ENCODE measurements at places on chromosomes 7 and 10. TPM values are rescaled to one million over a fixed set of nuclear protein-coding genes. Genes with fewer than 3 reads are reported as not detected.
A peak's percentile ranks its signal among the peaks of the same experiment; 100 is the strongest.

- H3K27ac ChIP-seq, result no peak overlapping the region
- H3K4me1 ChIP-seq, result no peaks in the 10 kb centered on the region
- H3K4me3 ChIP-seq, result no peak overlapping the region
- no peak for DNase-seq
- no peaks in the 10 kb centered on the region for H3K27me3 ChIP-seq
These were observed 633.8 kb upstream of the IGFBP3 start for GRCh38 chr7:46554688-46555422.

Gene SPDYE11
- not detected for total RNA-seq

- H3K27ac ChIP-seq, result no peak overlapping the region
- DNase-seq, result no peak
- no peak overlapping the region for H3K4me3 ChIP-seq
- no peaks in the 10 kb centered on the region for H3K4me1 ChIP-seq
- no peaks in the 10 kb centered on the region for H3K36me3 ChIP-seq
These were observed 93.5 kb downstream of the ZNF783 start for GRCh38 chr7:149355390-149356048.

- H3K27ac ChIP-seq, result no peak overlapping the region
- H3K36me3 ChIP-seq, result no peaks in the 10 kb centered on the region
- H3K4me3 ChIP-seq, result no peak overlapping the region
These were observed 26.9 kb downstream of the ASAH2 start for GRCh38 chr10:50224330-50224952.

GRCh38 chr7:86600506-86601290, 43.0 kb upstream of the GRM3 start:
- H3K27me3 ChIP-seq, result no peaks in the 10 kb centered on the region
- H3K4me1 ChIP-seq, result no peaks in the 10 kb centered on the region
- no peak for DNase-seq
- H3K4me3 ChIP-seq, result no peak overlapping the region

Gene PODXL
- total RNA-seq, result 11.2 TPM

Gene TMEM139
- 27.2 TPM for total RNA-seq

Gene ELOVL3
- total RNA-seq, result 0.24 TPM

GRCh38 chr7:99363286-99363685, 11.2 kb upstream of the ARPC1B start:
- peaks cover 10% of the 10 kb centered on the region for H3K36me3 ChIP-seq
- no peaks in the 10 kb centered on the region for H3K27me3 ChIP-seq
- DNase-seq, result no peak
- H3K27ac ChIP-seq, result no peak overlapping the region
- no peak overlapping the region for H3K4me3 ChIP-seq
- no peaks in the 10 kb centered on the region for H3K4me1 ChIP-seq

DNA sequence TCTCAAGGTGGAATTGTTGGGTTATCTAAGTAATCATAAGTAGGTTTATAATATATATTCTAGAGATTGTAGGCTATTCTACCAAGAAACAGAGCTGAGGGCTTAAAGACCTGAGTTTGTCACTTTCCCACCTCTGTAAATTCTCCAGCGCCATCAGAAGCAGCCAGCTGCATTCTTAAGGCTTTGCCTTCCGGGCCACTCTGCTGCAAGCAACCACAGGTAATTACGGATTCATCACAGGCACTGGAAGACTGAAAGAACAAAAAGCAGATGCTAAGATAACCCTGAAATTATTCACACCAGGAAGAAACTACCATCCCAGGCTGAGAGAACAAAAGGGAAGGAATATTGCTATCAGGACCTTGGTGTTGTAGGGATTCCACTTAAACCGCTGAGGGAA, 137.8 kb upstream of the JCAD start:
- H3K4me1 ChIP-seq, result no peaks in the 10 kb centered on the region
- H3K27ac ChIP-seq, result no peak overlapping the region
- no peaks in the 10 kb centered on the region for H3K27me3 ChIP-seq
- no peak overlapping the region for H3K4me3 ChIP-seq
- DNase-seq, result no peak
- H3K36me3 ChIP-seq, result no peaks in the 10 kb centered on the region

DNA sequence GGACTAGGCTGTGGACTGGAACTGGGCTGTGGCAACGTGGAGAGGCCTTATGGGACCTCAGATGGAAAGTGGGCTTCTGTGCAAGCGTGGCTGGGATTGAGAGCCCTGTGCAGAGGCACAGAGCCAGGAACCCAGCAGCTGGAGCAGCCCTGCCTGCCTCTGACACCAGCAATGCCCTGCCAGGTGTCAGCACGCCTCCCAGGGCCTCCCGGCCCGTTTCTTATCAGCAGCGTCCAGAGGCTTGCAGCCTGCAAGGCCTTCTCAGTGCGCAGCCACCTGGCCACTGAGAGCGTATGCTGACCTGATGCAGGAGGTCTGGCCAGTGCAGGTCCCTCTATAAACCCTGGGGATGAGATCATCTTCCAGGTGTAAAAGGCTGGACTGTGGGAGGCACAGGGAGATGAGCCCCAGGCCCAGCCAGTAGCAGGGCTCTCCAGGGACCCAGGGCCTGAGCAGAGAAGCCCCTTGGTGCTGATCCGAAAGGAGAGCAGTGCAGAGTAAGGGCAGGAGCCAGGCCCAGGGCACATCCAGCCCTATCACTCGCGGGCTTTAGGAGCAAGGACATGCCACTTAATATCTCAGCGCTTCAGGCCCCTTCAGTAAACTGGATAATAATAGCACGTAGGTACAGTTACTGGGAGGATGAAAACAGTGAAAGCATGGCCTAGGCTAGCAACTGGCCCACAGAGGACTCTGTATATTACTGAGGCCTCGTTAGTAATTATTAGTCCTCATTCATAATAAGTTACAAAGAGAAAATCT, 38.8 kb upstream of the ANTXRL start:
- no peak overlapping the region for H3K4me3 ChIP-seq
- H3K4me1 ChIP-seq, result no peaks in the 10 kb centered on the region
- H3K27me3 ChIP-seq, result no peaks in the 10 kb centered on the region
- H3K36me3 ChIP-seq, result no peaks in the 10 kb centered on the region
- no peak overlapping the region for H3K27ac ChIP-seq

- no peak overlapping the region for H3K4me3 ChIP-seq
- no peak overlapping the region for H3K27ac ChIP-seq
- no peak for DNase-seq
These were observed 116.1 kb upstream of the CDCA7L start for GRCh38 chr7:22061775-22062174.

Gene FAM25G
- not detected for total RNA-seq

DNA sequence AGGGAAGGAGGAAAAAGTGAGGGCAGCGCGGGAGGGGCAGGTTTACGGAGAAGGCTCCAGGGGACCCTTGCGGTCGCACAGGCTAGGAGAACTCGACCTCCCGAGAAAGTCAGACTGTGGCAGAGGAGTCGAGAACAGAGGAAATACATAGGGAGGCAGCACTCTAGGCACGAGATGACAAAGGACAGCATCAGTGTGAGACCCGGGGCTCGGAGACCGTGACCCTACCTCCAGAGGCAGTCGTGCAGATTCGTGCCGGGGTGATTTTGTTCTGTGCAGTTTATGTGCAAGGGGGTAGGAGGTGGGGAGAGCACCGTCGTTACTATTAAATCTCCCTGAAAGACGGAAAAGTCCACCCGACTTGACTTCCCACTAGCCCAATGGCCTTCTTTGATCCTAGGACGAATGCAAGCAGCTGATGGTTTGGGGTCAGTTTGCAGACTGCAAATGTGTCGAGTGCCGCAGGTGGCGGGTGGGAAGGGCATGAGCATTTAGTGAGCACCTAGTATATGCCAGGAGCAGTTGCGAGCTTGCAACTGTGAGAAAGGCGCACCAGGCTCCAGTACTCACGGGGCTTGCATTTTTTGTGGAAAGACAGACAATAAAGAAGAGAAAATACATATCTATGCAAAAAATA, 674 bp upstream of the OSBPL3 start:
- peak overlapping the region; percentile 64 for H3K4me3 ChIP-seq
- no peaks in the 10 kb centered on the region for H3K4me1 ChIP-seq
- peak overlapping the region; percentile 88 for H3K27ac ChIP-seq
- H3K36me3 ChIP-seq, result no peaks in the 10 kb centered on the region
- H3K27me3 ChIP-seq, result no peaks in the 10 kb centered on the region

Gene RHBDD2
- 42.6 TPM for total RNA-seq

- no peaks in the 10 kb centered on the region for H3K36me3 ChIP-seq
- H3K4me3 ChIP-seq, result no peak overlapping the region
- no peaks in the 10 kb centered on the region for H3K4me1 ChIP-seq
- no peak for DNase-seq
These were observed 48.3 kb upstream of the PITRM1 start for GRCh38 chr10:3220853-3221252.

Gene IFIT1B
- total RNA-seq, result not detected

DNA sequence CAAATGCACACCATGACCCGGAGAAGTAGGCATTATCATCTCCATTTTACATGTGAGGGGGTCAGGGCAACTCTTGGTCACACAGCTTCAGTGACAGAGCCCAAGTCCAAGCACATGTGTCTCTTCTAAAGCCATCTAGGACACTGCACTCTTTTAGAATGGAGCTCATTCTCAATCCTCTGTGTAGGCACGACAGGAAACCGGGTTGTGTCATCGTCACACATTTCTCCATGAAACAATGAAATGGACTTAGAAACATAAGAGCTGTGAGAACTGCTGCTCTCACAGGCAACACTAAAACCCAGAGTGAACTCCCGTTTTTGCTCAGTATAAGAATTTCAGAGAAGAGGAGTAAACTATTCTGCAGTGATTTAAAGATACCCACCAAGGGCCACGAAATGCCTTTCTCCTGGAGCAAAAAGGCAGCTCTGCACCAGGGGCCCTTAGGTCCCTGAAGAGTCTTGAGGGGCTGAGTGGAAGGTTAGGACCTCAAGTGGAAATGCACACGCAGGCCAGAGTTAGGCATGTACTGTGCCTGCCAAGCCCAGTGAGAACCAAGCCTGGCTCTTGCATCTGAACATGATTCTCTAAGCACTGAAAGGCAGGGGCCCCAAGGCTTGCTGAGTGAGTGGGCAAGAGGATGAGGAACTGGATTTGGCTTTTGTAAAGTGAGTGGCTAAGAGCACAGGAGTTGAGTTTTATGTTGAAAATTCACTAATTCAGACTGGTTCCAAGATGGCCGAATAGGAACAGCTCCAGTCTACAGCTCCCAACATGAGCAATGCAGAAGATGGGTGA, 13.3 kb downstream of the ALOX5 start:
- no peaks in the 10 kb centered on the region for H3K36me3 ChIP-seq
- H3K4me3 ChIP-seq, result no peak overlapping the region
- no peak overlapping the region for H3K27ac ChIP-seq
- no peak for DNase-seq
- no peaks in the 10 kb centered on the region for H3K4me1 ChIP-seq

Gene PPP1R17
- not detected for total RNA-seq

DNA sequence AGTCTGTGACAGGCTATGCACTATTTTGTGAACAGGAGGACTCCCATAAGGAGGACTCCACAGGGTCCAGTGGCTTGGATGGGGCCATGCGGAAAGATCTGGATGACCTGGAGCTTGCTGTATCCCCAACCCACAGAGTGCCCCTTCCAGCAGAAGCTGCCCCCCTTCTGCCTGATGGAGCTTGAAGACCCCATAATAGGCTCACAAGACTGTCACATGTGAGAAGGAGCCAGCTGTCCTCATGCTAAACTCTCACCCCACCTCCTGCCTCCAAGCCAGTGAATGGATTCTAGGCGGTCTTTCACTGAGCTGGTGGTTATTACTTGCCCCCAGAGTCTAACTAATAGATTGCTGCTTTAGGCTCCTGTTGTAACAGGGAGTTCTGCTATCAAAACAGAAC, 79.1 kb downstream of the XRCC2 start:
- no peak overlapping the region for H3K27ac ChIP-seq
- H3K4me1 ChIP-seq, result no peaks in the 10 kb centered on the region
- H3K4me3 ChIP-seq, result no peak overlapping the region
- no peaks in the 10 kb centered on the region for H3K27me3 ChIP-seq
- no peaks in the 10 kb centered on the region for H3K36me3 ChIP-seq
- DNase-seq, result no peak

Gene VWC2
- total RNA-seq, result 0.08 TPM

DNA sequence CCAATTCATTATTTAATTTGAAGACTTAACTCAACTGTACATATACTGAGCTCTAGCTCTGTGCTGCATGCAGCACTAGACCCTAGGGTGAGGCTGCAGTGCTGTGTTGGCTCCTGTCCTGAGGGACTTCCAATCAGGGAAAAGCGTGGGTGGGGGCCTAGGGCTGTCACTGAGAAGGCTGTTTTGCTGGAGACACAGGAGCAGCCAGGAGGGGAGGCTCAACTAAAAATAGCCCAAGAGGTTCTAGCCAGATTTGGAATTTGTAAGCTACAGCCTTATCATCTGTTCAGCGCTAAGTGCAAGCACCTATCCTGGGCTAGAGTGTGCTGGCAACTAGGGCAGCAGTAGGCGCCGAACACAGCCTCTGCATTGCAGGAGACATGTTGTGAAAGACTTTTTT, 121.1 kb downstream of the VWC2 start:
- no peak for DNase-seq
- no peak overlapping the region for H3K27ac ChIP-seq
- no peak overlapping the region for H3K4me3 ChIP-seq
- no peaks in the 10 kb centered on the region for H3K27me3 ChIP-seq
- H3K4me1 ChIP-seq, result no peaks in the 10 kb centered on the region
- no peaks in the 10 kb centered on the region for H3K36me3 ChIP-seq

Gene FAM25A
- total RNA-seq, result not detected

- no peaks in the 10 kb centered on the region for H3K27me3 ChIP-seq
- no peak for DNase-seq
- H3K4me1 ChIP-seq, result no peaks in the 10 kb centered on the region
These were observed 111.6 kb downstream of the ACTR3B start for GRCh38 chr7:152871005-152871677.

Gene VAX1
- not detected for total RNA-seq

Gene TRUB1
- 15.1 TPM for total RNA-seq

- H3K4me3 ChIP-seq, result no peak overlapping the region
- no peak for DNase-seq
- H3K27ac ChIP-seq, result no peak overlapping the region
- H3K36me3 ChIP-seq, result no peaks in the 10 kb centered on the region
- no peaks in the 10 kb centered on the region for H3K27me3 ChIP-seq
- no peaks in the 10 kb centered on the region for H3K4me1 ChIP-seq
These were observed 319.6 kb downstream of the GLRX3 start for GRCh38 chr10:130455791-130456190.

Gene ARHGEF35
- 14.0 TPM for total RNA-seq

Gene GRM3
- not detected for total RNA-seq

- H3K27me3 ChIP-seq, result no peaks in the 10 kb centered on the region
- H3K4me1 ChIP-seq, result no peaks in the 10 kb centered on the region
- H3K27ac ChIP-seq, result no peak overlapping the region
These were observed 118.8 kb downstream of the NPSR1 start for GRCh38 chr7:34776748-34777358.
